IMR-90 (cell line): ENCODE measurements at places on chromosomes 6 and 20. TPM values are rescaled to one million over a fixed set of nuclear protein-coding genes. Genes with fewer than 3 reads are reported as not detected.

Gene TRIM40
- total RNA-seq = not detected in 2 replicates

Gene NKX2-4
- not detected in 2 replicates for total RNA-seq

Gene F13A1
- not detected in 2 replicates for total RNA-seq

Gene SLC22A7
- not detected in 2 replicates for total RNA-seq

Gene MEI4
- not detected in 2 replicates for total RNA-seq

Gene SLC44A4
- total RNA-seq = 0.36 TPM in 1 of 2 replicates, not detected in the other

Gene CDH26
- not detected in 2 replicates for total RNA-seq

Gene FAM83B
- total RNA-seq = under 0.01 and 0.18 TPM in 2 replicates

Gene RIPOR3
- total RNA-seq = 0.28 and 0.54 TPM in 2 replicates

Gene GDAP1L1
- not detected in 2 replicates for total RNA-seq

Gene CCHCR1
- 16.1 and 22.0 TPM in 2 replicates for total RNA-seq

Gene TCF21
- total RNA-seq = 6.6 and 8.1 TPM in 2 replicates

Gene GTSF1L
- not detected in 2 replicates for total RNA-seq

Gene PACRG
- total RNA-seq = not detected in 2 replicates

Gene BMP7
- total RNA-seq = not detected in 2 replicates

Gene BMP6
- total RNA-seq = 0.18 and 0.28 TPM in 2 replicates

Gene HTR1E
- not detected in 2 replicates for total RNA-seq

Gene PPT2
- total RNA-seq = 2.2 and 3.2 TPM in 2 replicates

Gene LSM2
- total RNA-seq = 48.0 and 56.3 TPM in 2 replicates

Gene NHSL1
- total RNA-seq = 6.9 and 7.2 TPM in 2 replicates

Gene LRRC73
- under 0.01 TPM in 2 replicates for total RNA-seq

Gene PAX1
- not detected in 2 replicates for total RNA-seq

Gene DEFB123
- total RNA-seq = not detected in 2 replicates

Gene CASS4
- 25.8 and 26.1 TPM in 2 replicates for total RNA-seq

Gene FABP7
- not detected in 2 replicates for total RNA-seq
